Effector memory CD8-positive, alpha-beta T cell (primary cell): ENCODE measurements at places on chromosomes 5 and 9.

DNA sequence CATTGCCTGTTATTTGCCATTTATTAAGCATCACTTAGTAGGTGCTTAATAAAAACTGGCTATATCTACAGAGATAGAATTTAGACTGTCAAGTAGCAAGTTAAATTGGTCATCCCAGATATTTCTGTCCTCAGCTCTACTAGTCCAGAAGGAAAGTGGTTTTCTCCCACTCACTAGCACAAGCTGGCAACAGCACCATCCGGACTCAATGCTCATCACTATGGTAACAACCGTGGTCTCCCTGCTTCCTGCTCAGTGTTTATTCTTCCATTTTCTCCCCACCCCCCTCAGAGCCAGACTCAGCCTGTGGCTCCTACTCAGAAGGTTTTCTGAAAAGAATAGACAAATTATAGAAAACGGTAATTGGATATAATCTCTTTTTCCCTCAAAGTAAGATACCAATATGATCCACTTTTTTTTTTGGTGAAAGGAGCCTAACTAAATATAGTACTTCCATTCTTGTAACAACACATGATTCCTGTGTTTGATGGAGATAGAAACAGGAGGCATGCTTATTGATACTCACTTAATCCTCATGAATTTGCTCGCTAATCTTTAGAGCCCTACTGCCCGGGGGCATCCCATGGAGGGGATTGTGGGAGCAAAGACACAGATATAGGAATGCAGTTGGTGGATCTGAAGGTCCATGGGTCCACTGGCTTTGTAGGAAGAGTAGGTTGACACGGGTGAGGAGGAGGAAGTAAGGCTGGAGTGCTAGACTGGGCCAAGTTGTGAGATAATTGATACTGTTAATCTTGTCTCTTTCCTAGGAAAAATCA lies 191.4 kb downstream of the MAN2A1 start:
- no peak for DNase-seq

GRCh38 chr9:18544456-18544855 lies 70.5 kb downstream of the ADAMTSL1 start:
- no peak for DNase-seq

- DNase-seq: no peak
Measured at GRCh38 chr5:168833936-168834335, 254.8 kb upstream of the PANK3 start.

DNA sequence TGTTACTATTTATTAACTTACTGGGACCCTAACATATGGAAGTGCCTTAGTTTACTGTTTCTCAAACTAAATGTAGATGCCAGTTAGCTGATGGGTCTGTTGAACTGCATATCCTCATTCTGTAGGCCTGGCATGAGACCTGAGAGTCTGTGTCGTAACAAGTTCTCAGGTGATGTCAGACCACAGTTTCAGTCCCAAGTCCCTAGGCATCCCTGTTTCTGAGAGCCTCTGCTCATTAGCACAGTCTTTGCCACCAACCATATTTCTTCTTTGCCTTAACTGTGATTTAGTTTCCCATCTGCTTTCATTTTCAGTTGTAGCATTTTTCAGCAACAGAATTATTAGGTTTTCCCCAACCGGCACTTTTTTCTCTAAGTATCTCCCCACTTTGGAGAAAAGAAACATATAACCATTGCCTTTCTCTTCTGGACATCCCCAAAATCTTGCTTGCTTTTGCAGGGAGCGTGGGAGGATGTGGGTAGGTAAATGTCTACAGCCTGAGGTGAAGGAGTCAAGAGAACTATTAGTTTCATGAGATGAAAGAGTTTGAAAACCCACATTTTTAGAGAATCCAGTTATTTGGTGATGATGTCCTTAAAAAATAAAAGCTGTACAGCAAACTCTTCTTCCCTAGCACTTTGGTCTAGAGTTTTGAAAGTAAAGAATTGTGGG lies 74.6 kb downstream of the NUDT12 start:
- DNase-seq: no peak

- DNase-seq: no peak
Measured at GRCh38 chr9:113756476-113757192, 119.5 kb upstream of the ZNF618 start.

- DNase-seq: no peak
Measured at GRCh38 chr5:118233606-118234005, 754.7 kb downstream of the DTWD2 start.

DNA sequence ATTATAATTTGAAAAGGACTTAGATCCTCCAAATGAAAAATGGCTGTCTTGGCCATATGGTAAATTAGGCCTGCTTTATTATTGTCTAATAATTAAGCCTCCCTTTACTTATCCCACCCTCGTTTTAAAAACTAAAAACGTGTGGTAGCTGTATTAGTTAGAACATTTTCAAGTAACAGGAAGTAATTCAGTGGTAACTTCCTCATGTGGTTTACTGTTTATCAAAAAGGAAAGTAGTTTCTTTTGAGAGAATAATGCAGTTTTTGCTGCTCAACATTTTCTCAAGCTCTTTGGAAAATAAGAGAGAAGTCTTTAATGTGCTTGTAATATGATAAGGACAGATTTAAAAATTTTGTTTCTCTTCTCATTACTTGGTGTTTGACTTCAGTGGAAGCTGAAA lies 26.0 kb downstream of the ZCCHC7 start:
- no peak for DNase-seq

DNA sequence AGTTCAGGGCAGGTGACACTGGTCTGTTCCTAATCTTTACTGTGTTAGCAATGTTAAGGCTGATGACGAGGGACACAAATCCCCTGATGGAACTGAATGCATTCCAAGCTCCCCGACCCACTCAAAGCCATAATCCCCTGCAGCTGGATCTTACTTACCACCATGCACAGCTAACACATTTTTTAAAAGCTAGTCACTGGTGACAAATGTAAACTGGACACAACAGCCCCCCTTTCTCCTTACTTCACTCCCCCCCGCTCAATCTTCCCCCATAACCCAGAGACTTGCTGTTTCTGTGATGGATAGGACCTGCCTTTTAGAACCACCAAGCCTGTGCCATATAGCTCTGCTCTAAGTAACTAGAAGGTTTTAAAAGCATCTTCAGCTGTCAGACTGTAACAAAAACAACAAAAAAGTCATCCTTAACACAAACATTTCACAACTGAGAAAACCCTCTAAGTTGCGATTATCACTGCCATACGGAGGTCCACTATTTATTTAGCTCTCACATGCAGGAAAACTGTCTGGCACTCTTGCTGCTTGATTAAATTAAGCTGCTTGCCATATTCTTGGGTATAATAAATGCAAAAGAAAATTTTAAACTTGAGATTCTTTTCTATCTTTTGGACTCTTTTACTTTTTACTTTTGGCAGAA lies 44.4 kb downstream of the BNC2 start:
- DNase-seq: no peak

GRCh38 chr9:131198041-131198715 lies 72.8 kb downstream of the NUP214 start:
- DNase-seq: no peak

DNA sequence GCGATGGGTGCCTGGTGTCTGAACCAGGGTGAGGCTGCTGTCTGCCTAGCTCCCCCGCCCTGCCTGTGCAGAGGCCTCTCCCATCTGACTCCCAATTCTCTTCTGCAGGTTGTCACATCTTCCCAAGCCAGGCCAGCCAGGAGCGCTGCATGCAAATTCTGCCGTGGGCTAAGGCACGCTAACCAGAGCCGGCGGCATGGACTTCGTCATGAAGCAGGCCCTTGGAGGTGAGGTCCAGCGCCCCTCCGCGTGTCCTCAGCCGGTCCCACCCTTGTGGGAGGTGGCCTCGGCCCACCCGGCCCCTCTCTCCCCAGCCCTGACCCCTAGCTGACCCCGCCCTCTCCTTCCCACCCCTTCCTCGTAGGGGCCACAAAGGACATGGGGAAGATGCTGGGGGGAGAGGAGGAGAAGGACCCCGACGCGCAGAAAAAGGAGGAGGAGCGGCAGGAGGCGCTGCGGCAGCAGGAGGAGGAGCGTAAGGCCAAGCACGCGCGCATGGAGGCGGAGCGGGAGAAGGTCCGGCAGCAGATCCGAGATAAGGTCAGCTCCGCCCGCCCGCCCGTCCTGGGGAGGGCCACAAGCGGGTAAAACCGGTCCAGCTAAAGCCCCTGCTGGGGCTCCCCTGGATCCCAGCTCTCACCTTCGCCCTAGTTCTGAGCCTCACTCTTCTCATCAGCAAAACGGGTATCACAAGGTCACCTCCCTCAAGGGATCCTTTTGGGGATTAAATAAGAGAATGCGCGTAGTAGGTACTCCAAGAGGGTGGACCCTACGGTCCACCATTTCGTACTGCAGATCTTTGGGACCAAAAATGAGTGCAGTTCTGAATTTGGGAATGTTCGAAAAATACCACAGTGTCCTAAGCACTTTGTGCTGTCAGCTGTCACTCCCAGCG lies 7.4 kb downstream of the CPLX2 start:
- no peak for DNase-seq

DNA sequence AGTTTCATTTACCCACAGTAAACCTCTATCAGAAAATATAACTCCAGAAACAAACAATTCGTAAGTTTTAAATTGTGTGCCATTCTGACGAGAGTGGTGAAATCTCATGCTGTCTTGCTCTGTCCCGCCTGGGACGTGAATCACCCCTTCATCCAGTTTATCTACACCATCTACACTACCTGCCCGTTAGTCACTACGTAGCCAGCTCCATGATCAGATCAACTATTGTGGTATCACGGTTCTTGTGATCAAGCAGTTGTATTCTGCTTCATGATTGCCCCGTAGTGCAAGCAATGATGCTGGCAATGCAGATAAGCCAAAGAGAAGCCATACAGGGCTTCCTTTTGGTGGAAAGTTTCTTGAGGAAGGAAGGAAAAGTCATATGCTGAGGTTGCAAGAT lies 150.3 kb downstream of the GOLPH3 start:
- DNase-seq: no peak

- no peak for DNase-seq
Measured at GRCh38 chr9:135480071-135480939, 723 bp downstream of the PPP1R26 start.

- no peak for DNase-seq
Measured at GRCh38 chr9:135448663-135449100, 30.9 kb upstream of the PPP1R26 start.

- no peak for DNase-seq
Measured at GRCh38 chr5:63043792-63044191, 465.2 kb downstream of the LRRC70 start.

DNA sequence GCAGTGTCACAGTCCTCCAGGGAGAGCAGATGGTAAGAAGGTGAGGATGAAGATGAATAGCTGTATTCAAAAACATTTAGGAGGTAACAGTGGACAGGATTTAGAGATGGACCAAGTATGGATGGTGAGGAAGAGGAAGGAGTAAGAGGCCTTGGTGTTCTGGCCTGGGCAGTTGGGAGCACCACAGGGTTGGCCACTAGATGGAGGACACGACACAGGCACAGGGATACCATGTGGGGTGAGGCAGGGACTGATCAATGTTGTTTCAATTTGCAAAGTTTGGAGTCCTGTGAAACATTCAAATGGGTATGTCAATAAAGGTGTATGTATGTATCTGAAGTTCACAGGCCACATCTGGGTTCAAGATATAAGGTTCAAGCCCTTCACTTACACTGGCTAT lies 141.1 kb upstream of the RASEF start:
- no peak for DNase-seq

DNA sequence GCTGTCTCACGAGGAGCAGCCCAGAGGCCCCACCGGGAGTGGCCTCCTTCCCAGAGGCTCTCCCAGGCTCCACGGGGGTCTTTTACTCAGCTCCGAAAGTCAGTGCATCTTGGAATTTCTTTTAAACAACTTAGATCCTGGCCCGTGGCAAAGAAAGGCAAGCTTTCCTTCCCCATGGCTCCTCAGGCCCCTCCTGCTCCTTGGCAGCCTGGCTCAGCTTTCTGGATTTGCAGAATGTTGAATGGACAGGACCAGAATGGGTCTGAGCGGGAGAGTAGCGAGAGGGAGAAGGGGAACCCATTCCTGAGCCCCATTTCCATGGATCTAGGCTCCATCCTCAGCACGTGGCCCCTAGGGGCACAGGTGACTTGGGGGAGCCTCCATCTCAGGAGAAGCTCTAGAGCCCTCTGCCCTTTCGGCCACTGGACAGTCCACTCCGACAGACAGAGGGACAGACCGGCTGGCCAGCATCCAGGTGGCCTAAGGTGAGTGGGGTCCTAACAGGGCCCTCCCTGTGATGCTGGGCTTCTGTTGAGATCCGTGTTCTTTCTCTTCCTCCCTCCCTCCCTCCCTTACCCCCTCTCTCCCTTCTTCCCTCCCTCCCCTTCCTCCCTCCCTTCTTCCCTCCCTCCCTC lies 173.9 kb upstream of the PPP1R26 start:
- DNase-seq: no peak
